ENCODE measurements at places on chromosomes 5 and 9. TPM values are rescaled to one million over a fixed set of nuclear protein-coding genes. Genes with fewer than 3 reads are reported as not detected.

PCDHA4 gene
- total RNA-seq, result 2.0 TPM

CEMIP2 gene
- total RNA-seq, result 33.0 TPM

SLC9A3 gene
- total RNA-seq, result 4.7 TPM

DNA sequence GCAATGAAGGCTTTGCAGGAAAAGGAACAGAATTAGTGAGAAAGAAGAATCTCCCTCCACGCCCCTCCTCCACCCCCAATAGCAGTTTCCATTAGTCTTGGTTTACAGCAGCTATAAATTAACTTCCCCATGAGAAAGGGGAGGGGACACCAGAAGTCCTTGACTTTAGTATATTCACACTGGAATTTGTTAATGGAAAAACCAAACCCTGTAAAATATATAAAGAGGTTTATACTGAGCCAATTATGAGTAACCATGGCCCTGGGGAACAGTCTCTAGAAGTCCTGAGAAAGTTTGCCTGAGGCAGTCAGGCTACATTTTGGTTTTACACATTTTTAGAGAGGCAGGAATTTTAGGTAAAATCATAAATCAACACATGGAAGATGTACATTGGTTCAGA is 88.5 kb downstream of the ALDH1A1 start:
- DNase-seq, result no peak
- H3K27me3 ChIP-seq, result no peaks in the 10 kb centered on the region
- H3K4me3 ChIP-seq, result no peak overlapping the region

- peak overlapping the region; percentile 43 for H3K4me3 ChIP-seq
- peak overlapping the region; percentile 45 for H3K27ac ChIP-seq
- H3K36me3 ChIP-seq, result no peaks in the 10 kb centered on the region
- no peaks in the 10 kb centered on the region for H3K4me1 ChIP-seq
- DNase-seq, result peak; percentile 74
Observed at GRCh38 chr5:117455236-117456233, 880.9 kb upstream of the SEMA6A start.

DNA sequence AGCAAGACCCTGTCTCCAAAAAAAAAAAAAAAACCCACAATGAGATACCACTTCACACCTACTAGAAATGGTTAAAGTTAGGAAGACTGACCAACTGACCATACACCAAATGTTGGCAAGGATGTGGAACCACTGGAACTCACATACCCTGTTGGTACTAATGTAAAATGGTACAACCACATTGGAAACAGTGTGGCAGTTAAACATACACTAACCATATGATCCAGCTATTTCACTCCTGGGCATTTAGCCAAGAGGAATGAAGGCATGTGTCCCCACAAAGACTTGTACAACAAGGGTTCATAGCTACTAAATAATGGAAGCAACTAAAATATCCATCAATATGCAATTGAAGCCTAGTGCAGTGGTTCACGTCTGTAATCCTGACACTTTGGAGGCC is 21.3 kb downstream of the NAIF1 start:
- no peak overlapping the region for H3K4me3 ChIP-seq
- no peaks in the 10 kb centered on the region for H3K36me3 ChIP-seq
- peaks cover 6% of the 10 kb centered on the region for H3K4me1 ChIP-seq

DNA sequence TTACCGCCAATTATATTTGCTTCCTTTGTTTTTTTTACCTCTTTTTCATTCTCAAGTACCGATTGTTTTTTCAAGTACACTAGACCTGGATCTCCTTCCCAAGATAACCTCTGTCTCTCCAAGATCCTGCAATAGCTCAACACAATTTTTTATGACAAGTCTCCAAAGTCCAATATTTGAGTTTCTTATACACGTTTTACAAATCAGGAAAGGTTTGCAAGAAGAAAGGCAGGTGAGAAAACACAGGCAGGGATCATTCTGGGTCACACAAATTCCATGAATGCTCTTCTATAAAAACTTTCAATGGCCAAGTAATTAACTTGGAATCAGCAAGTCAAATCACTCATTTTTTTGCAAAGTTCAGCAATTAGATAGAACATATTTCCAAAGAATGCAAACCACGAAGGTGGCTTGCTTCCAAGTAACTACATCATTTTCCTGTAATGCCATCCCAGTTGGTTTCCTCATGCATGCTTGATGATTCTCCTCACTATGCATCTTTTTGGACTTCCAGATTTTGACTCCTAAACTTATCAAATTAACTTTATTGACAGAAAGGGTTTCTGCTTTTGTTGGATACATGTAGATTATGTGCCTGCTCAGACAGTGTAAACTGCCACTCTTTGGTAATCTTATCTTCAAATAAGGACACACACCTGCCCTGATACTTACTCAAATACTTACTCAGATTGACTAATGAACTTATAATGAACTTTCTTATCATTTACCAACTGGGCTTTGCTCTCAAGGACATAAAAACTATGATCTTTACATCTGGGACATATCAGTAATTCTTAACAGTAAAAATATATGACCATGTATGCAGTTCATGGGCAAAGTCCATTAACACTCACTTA is 24.7 kb upstream of the IFNE start:
- no peaks in the 10 kb centered on the region for H3K4me1 ChIP-seq
- no peak for DNase-seq
- H3K36me3 ChIP-seq, result no peaks in the 10 kb centered on the region
- H3K27me3 ChIP-seq, result no peaks in the 10 kb centered on the region

GRCh38 chr9:8254541-8254940 is 455.0 kb upstream of the DMAC1 start:
- H3K27me3 ChIP-seq, result no peaks in the 10 kb centered on the region
- no peak overlapping the region for H3K27ac ChIP-seq
- H3K4me3 ChIP-seq, result no peak overlapping the region

DNA sequence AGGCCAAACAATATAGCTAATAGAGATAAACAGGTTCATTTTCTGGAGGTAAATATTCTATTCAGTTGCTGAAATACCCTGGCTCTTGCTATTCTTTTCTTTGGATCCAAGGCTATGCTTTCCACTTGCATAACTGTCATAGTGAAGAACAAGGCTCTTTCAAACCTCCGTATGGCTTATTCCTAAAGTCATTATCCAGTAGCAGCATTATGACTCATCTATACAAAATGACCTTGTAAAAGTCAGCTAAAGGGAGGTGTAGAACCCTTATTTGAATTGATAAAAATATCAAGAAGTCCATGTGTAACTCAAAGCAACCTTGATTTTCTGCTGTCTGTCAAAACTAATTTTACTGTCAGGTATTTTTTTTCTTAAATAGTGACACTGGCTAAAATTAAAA is 447.8 kb downstream of the PLK2 start:
- DNase-seq, result no peak
- no peaks in the 10 kb centered on the region for H3K27me3 ChIP-seq
- H3K4me3 ChIP-seq, result no peak overlapping the region
- H3K4me1 ChIP-seq, result no peaks in the 10 kb centered on the region

- no peak overlapping the region for H3K4me3 ChIP-seq
- no peaks in the 10 kb centered on the region for H3K27me3 ChIP-seq
- H3K4me1 ChIP-seq, result no peaks in the 10 kb centered on the region
Observed at GRCh38 chr5:67509402-67510186, 313.0 kb upstream of the CD180 start.

GRCh38 chr5:139787568-139788293 is 7.9 kb upstream of the PSD2 start:
- peak overlapping the region; percentile 13 for H3K27ac ChIP-seq
- peak overlapping the region; percentile 37 for H3K4me3 ChIP-seq
- no peaks in the 10 kb centered on the region for H3K27me3 ChIP-seq
- H3K4me1 ChIP-seq, result peaks cover 6% of the 10 kb centered on the region
- no peaks in the 10 kb centered on the region for H3K36me3 ChIP-seq

GRCh38 chr5:20033881-20034280 is 45.9 kb upstream of the CDH18 start:
- no peaks in the 10 kb centered on the region for H3K36me3 ChIP-seq
- H3K27me3 ChIP-seq, result no peaks in the 10 kb centered on the region
- no peak overlapping the region for H3K27ac ChIP-seq
- no peak for DNase-seq
- H3K4me3 ChIP-seq, result no peak overlapping the region

DNA sequence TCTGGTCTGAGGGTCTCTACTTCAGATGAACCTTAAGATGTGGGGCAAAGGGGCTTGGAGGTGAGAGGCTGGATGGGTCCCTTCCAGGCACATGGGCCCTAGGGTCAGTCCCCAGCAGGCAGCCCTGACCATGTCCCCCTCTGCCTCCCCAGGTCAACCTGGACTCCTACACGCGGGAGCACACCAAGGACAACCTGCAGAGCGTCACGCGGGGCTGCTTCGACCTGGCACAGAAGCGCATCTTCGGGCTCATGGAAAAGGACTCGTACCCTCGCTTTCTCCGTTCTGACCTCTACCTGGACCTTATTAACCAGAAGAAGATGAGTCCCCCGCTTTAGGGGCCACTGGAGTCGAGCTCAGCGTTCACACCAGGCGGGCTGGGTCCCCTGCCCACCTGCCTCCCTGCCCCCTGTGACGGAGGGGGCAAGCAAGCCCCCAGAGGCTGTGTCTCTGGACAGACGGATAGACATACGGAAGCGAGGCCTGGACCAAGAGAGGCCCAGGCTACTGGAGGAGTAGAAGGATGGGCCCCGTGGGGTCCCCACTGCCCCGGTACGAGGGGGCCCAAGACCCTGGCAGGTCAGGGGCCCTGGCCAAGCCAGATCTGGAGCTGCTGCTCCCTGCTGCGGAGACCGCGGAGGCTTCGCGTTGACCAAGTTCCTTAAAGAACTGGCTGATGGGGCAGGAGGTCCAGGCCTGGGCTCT is 133.2 kb downstream of the RGS3 start:
- no peak overlapping the region for H3K27ac ChIP-seq
- H3K4me1 ChIP-seq, result peaks cover 63% of the 10 kb centered on the region

- H3K4me1 ChIP-seq, result no peaks in the 10 kb centered on the region
- DNase-seq, result no peak
- no peak overlapping the region for H3K4me3 ChIP-seq
Observed at GRCh38 chr5:136242136-136242535, 49.2 kb upstream of the SMIM32 start.

DNA sequence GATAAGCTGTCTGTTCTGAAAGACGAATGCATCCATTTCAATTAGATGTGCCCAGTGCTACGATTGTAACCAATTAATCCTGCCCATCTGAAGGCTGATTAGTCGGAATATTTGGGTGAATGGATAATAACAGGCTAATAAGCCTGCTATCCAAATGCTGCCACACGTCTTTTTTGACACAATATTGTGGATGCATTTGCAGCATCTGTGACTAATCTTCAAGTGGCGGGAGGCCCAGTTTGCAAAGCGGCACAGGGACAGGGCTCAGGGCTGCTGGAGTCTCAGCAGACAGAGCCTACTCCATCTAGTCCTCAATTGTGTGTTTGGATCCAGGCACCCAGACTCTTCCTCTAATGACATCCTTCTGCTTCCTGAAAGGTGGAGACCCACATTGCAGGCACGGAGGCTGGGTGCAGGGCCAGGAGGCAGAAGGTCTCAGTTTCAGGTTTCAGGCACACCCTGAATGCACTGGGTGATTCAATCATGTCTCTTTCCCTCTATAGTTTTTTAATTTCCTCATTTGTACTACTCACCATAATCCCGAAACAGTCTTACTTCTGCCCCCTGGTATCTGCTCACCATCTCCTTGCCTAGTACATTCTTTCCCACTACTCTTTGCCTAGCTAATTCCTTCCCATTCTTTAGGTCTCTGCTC is 169.6 kb downstream of the ASTN2 start:
- DNase-seq, result no peak
- no peak overlapping the region for H3K27ac ChIP-seq
- H3K4me3 ChIP-seq, result no peak overlapping the region
- no peaks in the 10 kb centered on the region for H3K4me1 ChIP-seq
- no peaks in the 10 kb centered on the region for H3K36me3 ChIP-seq
- no peaks in the 10 kb centered on the region for H3K27me3 ChIP-seq

GRCh38 chr5:132799392-132799791 is 13.7 kb upstream of the SOWAHA start:
- no peak for DNase-seq
- no peak overlapping the region for H3K27ac ChIP-seq
- H3K27me3 ChIP-seq, result no peaks in the 10 kb centered on the region
- H3K36me3 ChIP-seq, result no peaks in the 10 kb centered on the region
- no peaks in the 10 kb centered on the region for H3K4me1 ChIP-seq

- H3K4me1 ChIP-seq, result peaks cover 72% of the 10 kb centered on the region
- H3K27me3 ChIP-seq, result no peaks in the 10 kb centered on the region
- H3K4me3 ChIP-seq, result no peak overlapping the region
- peak; percentile 82 for DNase-seq
Observed at GRCh38 chr5:96336351-96336985, 96.6 kb downstream of the PCSK1 start.

GRCh38 chr5:172497591-172498255 is 43.4 kb upstream of the SH3PXD2B start:
- H3K4me3 ChIP-seq, result no peak overlapping the region
- H3K36me3 ChIP-seq, result no peaks in the 10 kb centered on the region
- no peaks in the 10 kb centered on the region for H3K4me1 ChIP-seq

DNA sequence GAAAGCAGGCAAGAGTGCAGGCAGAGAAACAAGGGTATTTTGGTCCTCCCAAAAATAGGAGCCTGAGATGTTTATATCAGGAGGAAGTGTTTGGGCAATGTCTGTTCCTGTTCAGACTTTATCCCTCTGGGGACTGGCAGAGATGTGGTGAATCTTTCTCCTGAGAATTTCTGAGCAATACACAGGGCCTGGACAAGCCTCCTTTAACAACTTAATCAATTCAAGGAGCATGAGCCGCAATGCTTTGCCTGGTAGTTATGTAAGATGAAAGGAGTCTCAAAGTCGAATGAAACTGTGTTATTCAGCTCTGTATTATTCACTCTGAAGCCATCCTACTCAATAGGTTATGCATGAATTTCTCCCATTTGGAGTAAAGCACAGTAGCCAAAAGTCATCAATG is 365.6 kb downstream of the MAN2A1 start:
- no peaks in the 10 kb centered on the region for H3K27me3 ChIP-seq
- no peaks in the 10 kb centered on the region for H3K36me3 ChIP-seq
- no peak for DNase-seq
- no peak overlapping the region for H3K27ac ChIP-seq
- no peaks in the 10 kb centered on the region for H3K4me1 ChIP-seq
- H3K4me3 ChIP-seq, result no peak overlapping the region

DNA sequence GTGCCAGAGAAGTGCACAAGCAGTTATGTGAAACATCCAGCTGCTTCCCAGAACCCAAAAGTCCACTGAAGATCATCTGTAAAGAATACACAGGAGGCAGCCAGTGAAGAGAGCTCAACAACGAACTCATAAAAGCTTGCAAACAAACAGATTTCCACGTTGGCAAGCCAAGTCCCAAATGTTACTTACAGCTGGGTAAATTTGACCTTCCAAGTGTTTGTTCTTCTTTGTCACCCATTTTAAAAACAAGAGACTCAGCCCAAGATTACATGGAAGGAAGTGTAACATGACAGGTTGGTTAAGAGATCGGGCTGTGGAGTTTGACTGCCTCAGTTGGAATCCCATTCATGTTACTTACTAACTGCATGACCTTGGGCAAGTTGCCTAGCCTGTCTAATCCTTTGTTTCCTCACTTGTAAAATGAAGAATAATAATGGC is 174.9 kb upstream of the PAPPA start:
- no peak overlapping the region for H3K27ac ChIP-seq
- H3K36me3 ChIP-seq, result no peaks in the 10 kb centered on the region
- H3K27me3 ChIP-seq, result no peaks in the 10 kb centered on the region

Measured in body of pancreas (tissue), 4 donors.